ENCODE measurements at places on chromosomes 2 and 18. TPM values are rescaled to one million over a fixed set of nuclear protein-coding genes. Genes with fewer than 3 reads are reported as not detected.
A peak's percentile ranks its signal among the peaks of the same experiment; 100 is the strongest.

DNA sequence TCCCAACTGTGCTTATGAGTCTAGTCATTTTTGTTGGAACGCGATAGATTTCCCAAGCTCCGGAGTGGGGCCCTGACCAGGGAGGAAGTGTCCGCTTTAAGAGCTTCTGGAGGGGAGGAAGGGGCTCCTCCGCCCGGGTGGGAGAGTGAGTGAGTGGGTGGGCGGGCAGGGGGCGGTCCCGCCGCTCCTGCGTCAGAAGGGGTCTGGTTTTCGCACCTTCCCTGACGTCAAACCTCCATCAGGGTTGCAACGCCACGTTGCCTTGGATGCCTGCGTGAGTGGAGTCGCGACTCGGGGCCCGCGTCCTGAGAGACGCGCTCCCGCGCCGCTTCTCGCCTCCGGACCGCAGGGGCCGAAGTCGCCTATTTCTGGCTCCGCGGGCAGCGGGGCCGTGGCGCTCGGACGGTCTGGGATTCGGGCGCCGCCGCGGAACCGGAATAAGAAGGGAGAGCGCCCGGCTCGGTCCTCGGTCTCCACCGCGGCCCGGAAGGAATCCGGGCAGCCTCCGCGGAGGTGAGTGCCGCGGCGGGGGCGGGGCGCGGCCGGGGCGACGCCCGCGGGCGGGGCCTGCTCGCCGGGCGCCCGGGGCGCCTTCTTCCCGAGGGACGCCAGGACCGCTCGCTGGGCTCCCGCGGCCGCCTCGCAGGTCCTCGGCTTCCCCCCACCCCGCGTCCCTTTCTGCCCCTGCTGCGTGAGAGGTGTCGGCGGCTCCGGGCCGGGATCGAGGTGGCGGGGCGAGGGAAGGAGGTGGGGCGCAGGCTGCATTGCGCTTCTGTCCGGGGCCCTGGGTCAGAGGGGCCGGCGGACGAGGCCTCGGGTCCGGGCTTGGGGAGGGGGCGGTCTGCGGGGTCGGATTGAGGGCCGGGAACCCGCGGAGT lies at the start of gene ZDBF2:
Gene ZDBF2, plus strand, starts transcription at position 230 of the 878 bp plus-strand sequence. CDS start 7,187 bp downstream, outside the sequence.
- peak; percentile 50 for DNase-seq

- DNase-seq, result no peak
These were observed 11.4 kb upstream of the ALPI start for GRCh38 chr2:232444409-232445148.

GRCh38 chr18:78528411-78529258 lies 451.0 kb upstream of the SALL3 start:
- DNase-seq, result no peak

DNA sequence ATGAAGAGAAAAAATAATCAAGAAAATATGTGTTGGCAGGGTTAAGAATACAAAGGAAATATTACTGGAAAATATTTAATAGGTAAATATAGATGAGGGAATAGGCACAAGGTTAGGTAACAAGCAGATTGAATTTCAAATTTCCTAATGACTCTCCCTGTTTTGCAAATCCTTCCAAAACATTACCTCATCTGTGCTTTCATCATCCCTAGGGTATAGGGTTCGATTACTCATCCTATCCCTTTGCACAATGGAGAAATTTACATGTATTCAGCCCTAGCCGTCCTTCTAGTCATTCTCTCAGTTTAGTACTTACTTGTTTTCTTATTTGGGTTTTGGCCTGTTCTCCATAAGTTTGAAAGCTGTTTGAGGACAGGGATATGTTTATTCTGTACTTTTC lies 864.6 kb upstream of the FSHR start:
- DNase-seq, result no peak

GRCh38 chr2:27730261-27730662 lies 41.3 kb upstream of the MRPL33 start:
- DNase-seq, result no peak

DNA sequence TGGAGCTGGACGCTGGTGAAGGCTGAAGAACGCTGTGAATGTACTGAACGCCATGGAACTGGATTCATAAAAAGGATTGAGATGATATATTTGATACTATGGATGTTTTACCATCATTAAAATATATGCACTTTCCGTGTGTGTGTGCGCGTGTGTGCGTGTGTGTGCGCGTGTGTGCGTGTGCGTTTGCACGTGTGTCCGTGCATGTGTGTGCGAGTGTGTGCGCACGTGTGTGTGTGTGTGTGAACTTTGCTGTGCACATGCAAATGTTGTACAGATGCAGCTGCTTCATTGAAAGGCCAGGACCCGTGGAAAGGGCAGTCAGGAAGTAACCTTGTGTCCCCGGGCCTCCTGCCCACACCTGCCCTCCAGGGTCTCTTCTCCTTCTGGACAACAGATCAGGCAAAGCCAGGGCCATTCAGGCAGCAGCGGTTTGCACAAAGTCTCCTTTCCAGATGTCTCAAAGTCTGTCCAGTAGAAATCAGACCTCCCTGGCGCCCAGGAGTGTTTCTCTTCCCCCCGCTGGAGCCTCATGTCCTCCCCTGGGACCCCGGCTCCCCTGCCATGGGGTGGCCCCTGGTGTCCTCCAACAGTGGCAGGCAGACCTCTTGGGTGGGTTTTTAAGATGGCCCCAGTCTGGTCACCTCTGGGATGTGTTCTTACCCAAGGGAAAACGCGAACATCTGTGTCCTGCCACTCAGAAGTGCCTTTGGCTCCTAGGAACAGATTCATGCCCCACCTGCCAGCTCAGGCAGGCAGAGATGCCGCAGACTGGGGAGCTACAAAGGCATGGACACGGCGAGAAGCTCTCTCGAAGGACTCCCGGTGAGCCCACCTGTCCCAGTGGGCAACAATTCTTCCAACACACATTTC lies 86.1 kb upstream of the GPC1 start:
- no peak for DNase-seq

DNA sequence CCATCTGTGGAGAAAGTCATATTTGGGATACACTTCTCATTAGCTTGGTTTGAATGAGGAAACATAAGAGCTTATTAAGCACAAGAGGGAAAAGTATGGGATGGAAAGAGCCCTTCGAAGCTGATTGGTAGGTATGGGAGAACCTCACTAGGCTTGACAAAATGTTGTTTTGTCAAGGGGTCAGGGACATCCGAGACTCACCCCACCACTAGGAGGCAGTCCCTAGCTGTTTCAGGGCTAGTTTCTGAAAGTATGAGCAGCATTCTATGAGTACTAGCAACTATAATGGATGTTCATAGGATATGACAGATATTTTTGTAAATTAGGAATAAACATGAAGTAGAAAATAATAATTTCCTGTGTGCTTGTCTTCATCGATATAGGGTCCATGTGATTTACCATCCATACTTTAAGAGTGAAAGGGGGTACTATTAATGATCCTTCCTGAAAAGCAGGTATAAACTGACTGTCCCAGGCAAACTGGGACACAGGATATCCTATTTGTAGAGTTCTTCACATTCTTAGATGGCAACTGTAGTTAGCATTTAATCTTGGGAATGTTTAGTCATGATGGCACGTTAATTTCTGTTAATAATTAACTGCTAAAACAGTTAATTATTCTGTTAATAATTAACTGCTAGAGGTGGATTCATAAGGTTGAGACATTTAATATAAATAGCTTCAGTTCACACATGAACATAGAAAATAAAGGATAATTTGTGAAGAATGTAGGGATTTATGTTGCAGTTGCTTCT lies 28.4 kb downstream of the OTX1 start:
- DNase-seq, result no peak

DNA sequence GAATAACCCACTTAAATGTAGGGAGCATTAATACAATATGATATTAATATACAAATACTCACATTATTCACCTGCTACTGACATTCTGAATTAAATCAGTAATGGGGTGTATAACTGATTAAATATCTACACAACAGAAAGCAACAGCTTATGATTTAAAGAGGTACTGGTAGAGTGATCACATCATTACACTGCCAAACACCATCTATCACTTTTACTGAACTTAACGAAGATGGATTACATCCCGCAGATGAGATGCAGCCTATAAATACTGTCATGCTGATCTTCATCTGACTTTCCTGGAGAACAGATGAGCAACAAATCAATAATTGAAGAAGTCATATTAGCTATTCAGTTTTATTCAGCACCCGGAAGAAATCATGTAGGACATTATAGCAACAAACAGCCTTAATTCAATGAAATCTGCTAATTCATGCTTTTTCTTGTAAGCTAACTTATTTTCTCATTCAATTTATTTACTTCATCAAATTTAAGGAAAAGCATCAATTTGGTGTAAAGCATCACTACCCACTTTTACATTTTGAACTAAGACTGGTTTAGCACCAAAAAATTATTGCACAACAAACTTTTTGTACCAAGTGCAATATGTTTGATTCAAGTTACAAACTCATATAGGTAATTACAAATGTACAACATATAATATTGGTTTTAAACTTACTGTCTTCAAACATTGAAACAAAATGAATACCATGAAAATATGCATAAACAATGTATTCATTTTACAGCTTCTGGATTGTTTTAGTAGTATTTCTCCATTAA lies 1509.0 kb downstream of the LRP1B start:
- no peak for DNase-seq

DNA sequence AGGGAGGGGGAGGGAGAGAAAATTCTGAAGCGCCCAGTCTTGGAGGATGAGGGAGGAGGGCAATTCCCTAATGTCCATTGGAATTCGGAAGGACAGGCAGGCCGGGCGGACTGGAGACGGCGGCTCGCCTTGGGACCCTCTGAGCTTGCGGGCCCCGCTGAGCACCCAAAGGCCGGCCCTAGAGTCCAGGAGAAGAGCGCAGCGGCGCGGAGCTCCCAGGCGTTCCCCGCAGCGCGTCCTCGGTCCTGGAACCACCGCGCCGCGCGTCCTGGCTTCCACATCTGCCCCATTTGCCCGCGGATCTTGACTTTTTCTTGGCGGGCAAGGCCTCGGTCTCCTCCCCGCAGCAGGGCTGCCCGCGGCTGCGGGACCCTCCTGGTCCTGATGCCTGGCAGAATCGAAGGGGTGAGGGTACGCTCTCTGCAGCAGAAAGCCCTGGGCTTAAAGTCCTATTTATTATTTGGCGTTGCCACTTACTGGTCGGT lies 675 bp upstream of the MLPH start:
- DNase-seq, result no peak

CCBE1 gene
- total RNA-seq, result 9.3 TPM

DNA sequence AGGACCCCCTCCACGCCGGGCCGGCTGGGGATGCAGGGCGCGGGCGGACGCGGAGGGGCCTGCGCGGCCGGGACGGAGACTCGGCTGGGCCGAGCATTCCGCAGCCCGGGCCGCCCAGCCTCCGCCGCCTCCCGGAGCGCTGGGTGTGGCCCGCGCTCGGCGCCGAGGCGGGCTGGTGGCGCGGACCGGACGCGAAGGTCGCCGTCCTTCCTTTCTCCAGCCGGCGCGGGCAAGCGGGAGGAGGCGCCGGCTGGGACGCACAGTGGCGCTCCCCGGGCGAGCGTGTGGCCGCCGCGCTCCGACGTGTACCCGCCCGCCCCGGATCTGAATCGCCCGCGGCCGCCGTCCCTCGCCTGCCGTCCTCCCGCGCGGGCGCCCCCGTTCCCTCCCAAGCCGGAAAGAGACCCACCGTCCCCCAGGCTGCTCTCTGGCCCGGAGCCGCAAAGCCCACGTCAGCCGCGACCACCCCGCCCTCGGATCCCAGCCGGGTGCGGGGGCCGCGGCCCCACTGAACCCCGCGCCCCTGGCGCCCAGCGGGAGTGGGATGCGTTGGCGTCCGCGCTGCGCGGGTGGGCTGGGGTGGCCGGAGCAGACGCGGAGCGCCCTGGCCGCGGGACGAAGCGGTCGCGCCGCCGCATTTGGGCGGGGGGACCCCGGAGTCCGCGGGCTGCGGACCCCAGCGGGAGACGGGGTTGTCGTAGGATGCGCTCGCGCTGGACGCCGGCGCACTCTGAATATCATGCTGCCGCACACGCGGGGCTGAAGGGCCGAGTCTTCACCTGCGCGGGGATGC lies 634 bp downstream of the SPATS2L start:
- no peak for DNase-seq

DNA sequence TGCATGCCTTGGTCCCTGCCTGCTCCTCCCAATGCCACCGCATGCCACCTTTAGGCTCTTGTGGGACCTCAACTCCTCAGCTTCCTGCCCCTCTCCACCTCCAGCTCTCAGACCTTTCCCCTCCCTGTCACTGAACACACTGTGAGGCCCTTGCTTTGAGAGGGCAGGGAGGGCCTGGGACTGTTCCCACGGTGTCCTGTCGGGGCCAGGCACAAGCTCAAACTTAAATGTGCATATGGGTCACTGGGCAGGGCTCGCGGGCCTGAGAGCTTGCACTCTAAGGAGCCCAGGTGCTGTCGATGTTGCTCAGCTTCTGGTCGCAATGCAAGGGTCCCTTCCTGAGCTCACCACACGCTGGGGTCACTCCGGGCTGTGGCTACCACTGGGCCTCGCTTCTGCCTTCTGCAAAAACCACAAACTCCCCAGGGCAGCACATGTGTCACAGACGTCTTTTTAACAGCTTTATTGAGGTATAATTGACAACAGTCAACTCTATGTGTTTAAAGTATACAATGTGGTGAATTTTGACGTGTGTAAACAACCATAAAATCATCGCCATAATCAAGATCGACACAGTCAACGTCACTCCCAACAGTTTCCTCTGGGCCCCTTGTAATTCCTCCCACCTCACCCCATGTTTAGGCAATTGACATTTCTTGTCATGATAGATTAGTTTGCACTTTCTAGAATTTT lies 11.9 kb upstream of the B3GNT7 start:
- no peak for DNase-seq

GRCh38 chr2:160612266-160612856 lies 118.8 kb upstream of the RBMS1 start:
- no peak for DNase-seq

CIB4 gene
- total RNA-seq, result not detected

DNA sequence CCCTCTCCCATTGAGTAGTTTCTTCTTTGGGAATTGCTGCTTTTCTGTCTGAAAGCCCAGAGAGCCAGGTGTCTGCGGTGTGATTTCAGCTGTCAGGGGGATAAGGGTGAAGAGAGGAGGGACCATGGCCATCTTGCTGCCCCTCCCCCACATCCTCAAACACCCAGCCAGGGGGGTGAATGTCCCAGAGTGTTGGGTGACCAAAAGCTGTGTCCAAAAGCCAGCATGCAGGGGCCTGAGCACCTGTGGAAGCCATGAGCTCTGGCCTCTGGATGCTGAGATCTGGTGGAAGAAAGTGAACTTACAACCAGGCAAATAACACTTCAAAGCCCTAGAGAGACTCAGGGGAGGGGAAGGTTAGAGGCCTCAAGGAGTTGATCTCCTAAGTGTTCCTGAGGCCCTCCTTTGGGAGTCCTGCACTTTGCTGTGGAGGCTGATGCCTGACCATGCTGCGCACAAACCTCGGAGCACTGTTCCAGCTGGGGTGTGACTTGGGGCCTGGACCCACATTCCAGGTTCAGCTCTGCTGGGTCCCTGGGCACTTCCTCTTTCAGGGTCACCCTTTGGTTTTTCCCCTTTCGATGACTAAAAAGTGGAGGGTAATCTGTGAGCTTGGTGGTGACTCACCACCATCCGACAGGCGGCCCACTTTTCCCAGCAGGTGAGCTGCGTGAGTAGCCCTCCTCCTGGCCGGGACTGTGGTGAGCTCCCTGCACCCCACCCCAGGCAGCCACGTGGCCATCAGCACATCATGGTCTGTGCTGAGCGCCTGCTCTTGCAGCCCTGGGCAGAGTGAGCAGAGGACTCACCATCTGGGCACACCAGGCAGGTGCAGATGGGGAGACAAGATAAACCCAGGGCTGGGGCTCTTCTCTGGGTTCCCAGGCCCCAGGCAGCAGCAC lies 66.8 kb upstream of the FOSL2 start:
- DNase-seq, result no peak
